Endothelial cell (in vitro differentiated cells): ENCODE measurements at places on chromosomes 5 and 9. TPM values are rescaled to one million over a fixed set of nuclear protein-coding genes. Genes with fewer than 3 reads are reported as not detected.

DNA sequence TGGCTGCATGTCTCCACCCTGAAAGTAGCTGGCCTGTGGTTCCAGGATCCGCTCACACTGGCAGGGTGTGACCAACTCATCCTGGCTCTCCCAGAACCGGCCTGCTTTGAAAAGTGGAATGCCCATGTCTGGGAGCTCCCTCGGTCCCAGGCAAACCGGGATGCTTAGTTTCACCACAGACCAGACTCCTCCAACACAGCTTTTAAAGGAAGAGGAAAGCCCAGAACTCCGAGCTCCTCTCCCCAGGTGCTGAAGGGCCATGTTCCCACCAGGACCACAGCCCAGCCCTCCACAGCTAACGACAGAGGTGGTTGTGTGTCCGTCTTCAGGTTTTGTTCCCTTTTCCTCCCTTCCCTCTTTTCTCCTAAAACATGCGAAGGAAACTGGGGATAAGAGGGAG, 38.0 kb downstream of the GTF3C4 start:
- H3K4me1 ChIP-seq = peaks cover 6% of the 10 kb centered on the region
- no peaks in the 10 kb centered on the region for H3K27me3 ChIP-seq
- no peak overlapping the region for H3K4me3 ChIP-seq
- H3K27ac ChIP-seq = no peak overlapping the region
- no peaks in the 10 kb centered on the region for H3K36me3 ChIP-seq

Gene CDH9
- not detected for total RNA-seq

DNA sequence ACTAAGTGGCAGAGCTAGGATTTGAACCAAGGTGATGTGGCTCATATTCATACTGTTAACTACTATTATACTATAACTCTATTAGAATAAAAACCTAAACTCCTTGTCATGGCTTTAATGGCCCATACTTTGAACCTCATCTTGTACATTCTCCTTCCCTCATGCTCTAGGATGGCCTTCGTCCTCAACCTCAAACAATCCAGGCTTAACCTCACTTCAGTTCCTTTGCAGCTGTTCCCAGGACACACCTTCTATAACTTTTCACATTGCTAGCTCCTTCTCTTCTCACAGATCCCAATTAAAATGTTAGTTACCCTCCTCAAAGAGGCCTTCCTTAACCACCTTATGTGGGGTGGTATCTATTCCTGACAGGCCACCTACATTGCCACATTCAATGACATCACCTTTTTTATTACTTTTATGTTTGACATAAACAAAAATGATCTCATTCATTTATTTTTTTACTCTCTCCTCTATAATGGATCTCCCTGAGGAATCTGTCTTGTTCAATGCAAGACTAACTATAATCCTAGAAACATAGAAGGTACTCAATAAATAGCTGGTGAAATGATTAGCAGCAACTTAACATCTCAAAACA, 53.7 kb downstream of the CEP120 start:
- H3K4me1 ChIP-seq = peaks cover 4% of the 10 kb centered on the region
- no peak overlapping the region for H3K4me3 ChIP-seq
- H3K36me3 ChIP-seq = peaks cover 4% of the 10 kb centered on the region
- no peak for DNase-seq

- H3K36me3 ChIP-seq = peaks cover 31% of the 10 kb centered on the region
- H3K27ac ChIP-seq = no peak overlapping the region
- DNase-seq = no peak
Observed at GRCh38 chr9:136441191-136441680, 1.6 kb upstream of the INPP5E start.

Gene PCDHA11
- total RNA-seq = 7.8 TPM

DNA sequence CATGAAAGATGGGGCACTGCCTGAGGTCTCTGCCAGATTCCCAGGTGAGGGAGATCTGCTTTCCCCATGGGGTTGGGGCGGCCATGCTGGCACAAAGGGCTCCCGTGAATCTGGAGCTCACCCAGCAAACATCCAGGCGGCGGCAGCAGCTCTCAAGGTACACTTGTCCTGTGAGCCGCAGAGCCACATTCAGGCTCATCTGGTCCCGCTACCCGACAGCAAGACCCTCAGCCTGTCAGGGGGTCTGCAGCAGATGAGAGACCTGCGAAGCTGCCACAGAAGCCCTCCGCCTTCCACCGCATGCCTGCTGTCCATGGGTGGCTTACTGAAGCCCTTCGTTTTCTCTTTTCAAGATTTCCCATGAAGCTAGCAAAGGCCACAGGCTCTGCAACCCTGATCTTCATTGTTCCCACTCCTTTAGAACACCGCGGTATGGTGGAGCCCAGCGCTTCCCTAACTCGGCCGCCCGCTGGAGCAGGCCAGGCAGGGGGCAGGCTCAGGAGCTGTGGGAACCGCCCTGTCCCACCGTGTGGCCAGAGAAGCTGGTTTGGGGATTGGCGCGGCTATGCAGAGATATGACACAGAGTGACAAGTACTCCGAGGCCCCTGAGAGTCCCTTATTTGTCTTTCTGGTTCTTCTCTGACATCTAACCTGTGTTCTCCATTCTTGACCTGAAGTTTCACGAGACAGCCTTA, 8.8 kb downstream of the LRRC14B start:
- DNase-seq = no peak
- H3K4me3 ChIP-seq = no peak overlapping the region
- H3K36me3 ChIP-seq = peaks cover 11% of the 10 kb centered on the region
- peaks cover 1% of the 10 kb centered on the region for H3K27me3 ChIP-seq
- no peak overlapping the region for H3K27ac ChIP-seq
- peaks cover 3% of the 10 kb centered on the region for H3K4me1 ChIP-seq

Gene GDA
- total RNA-seq = 0.23 TPM

Gene SV2C
- 0.15 TPM for total RNA-seq
